ENCODE measurements at places on chromosomes 6 and 20. TPM values are rescaled to one million over a fixed set of nuclear protein-coding genes. Genes with fewer than 3 reads are reported as not detected.
A peak's percentile ranks its signal among the peaks of the same experiment; 100 is the strongest.

DNA sequence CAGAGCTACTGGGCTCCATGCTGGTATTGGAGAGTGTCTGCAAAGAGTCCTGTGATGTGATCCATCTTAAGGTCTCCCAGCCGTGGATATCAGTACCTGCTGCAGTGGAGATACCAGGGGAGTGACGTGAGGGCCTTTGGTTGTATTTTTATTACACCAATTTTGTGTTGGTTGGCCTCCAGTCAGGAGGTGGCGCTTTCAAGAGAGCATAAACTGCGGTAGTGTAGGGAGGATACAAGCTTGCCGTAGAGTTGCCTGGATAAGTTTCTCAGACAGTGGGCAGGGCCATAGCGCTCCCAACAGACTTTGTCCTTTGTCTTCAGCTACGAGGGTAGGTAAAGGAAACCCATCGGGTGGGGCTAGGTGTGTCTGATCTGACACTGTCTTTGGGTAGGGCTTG is 113.0 kb upstream of the CEP162 start:
- DNase-seq, result no peak

- no peak for DNase-seq
Measured at GRCh38 chr6:166927935-166928643, 28.3 kb downstream of the RNASET2 start.

- no peak for DNase-seq
Measured at GRCh38 chr6:89689732-89690131, 51.2 kb upstream of the LYRM2 start.

DNA sequence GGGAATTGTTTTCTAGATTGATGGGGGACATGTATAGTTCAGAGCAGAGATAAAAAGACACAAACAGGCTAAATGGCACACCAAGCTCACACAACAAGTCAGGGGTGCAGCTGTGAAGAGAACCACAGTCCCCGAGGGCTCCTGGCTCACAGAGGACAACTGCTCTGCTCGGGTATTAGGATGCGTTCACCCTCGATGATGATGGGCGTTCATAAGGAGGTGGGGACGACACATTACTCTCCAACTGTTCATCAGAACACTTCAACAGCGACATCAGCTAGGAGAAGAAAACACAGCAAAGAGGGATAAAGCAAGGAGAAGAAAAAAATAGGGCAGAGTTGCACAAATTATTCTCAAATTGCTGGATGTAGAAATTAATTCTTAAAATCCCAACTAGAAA is 174.8 kb upstream of the RREB1 start:
- no peak for DNase-seq

DNA sequence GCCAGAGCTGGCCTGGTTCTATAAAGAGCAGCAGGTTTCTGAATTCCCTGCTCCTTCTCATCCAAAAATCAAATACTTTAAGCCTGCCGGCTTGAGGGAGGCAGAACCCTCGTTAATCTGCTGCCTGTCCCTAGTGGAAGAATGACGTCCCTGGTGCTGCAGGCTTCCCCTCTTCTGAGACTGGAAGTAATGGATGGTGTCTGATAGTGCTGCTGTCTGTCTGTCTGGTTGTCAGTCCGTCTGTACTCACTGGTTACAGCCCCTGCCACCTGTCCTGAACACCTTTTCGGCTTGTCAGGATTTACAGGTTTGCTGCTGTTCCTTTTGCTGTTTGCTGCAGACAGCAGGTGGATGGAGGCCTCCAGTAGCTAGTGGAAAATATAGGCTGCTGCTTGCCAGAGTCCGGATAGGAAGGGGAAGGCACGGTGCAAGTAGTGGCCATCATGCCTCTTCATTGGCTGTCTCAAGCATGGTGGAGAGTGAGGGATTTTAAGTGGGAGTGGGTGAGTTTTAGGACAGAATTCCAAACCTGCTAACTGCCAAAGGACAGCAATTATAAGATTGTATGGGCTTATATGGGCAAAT is 2.5 kb downstream of the RIMS1 start:
- DNase-seq, result no peak

DNA sequence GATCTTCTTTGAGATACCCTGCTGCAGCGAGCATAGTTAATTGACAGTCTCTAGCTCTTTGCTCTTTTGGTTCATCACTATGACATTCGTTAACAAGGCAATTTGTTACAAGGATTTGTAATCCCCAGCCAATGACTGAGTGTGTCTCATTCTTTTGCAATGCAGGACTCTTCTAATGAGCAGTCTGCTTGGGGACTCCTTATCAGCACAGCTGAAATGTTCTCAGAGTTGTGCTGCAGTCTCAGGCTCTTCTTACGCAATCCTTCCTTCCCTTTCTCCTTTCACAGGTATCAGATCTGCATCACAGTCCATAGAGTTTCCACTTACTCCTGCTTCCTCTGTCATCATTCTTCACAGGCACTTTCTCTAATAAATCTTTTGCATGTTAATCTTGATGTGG is 161.2 kb upstream of the OGFRL1 start:
- no peak for DNase-seq

DNA sequence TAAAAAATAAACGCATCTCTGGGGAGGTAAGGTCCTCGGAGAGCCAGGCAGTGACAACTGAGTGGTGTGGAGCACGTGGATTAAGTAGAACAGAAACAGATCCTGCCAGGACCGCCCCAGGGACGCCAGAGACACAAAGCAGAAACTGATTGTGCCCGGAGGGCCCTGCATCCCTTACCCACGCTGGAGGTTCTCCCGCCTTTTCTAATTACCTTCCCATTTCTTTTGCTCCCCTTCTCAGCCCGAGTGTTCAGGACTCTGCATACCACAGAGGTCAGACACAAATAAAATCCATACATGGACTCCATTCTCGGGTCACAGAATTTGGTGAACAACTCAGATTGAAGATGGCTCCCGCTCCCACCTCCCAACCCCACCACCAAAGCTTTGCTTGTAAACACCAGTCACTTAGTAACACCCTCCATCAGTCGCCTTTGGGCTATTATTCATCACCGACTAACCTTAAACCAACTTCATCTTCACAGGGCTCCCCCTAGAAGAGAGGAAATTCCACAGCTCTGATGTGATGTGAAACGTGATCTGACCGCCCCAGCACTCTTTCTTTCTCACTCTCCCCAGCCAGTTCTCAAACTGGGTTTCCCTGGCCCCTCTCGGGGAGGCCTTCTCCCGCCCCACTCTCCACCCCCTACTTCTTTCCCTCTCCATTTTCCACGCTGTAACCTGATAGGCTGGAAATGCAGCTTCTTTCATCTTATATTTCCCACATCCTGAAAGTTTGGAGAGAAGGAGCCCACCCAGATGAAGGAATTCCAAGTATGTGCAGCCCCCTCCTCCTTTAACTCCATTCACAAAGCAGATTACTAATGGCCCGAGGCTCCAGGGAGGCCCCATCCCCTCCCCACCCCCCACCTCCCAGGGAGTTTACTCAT is 32.5 kb upstream of the PIM1 start:
- DNase-seq, result peak; percentile 99

- DNase-seq, result no peak
Measured at GRCh38 chr6:159062564-159062945, 17.8 kb upstream of the TAGAP start.

DNA sequence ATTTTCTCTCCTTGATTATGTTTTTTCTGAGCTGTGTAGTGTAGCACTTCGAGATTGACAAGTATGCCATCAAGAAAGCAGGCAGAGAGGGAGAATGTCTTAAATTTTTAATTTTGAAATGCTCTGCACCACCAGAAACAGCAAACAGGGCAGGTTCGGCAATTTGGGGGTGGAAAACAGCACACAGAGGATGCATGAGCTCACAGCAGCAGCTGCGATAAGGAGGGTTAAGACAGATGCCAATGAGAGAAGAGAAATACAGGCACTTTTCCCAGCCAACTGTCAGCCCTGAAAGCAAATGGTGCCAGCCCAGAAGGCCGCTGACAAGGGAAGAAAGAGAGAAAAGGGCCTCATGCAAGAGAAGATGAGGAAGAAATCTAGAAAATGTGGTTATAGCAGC is 15.1 kb upstream of the SNRPB2 start:
- DNase-seq, result no peak

DNA sequence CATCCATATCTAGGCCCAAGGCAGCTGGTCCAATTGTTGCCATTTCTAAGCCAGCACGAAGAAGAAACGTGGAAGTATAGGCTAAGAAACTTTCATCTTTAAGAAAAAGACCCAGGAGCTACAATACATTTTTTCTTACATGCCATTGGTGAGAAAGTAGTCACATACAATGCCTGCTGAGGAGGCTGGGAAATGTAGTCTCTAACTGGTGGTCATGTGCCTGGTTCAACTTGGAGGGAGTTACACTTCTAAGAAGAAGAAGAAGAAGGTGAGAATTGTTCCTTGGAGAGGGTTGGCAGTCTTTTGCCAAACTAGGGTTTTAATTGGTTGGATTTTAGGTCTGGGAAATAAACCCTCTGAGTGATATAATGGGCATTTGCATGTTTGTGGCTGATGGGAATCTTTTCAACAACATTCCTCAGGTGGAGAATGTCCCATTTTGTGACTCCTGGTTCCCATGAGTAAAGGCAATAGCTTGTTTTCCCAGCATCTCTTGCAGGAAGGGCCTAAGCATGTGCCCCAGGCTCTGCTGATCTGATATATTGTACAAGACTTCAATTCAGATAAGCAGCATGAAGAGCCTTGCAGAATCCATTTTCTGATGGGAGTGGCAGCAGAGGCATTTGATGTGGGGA is 47.0 kb upstream of the PREP start:
- peak; percentile 17 for DNase-seq

DNA sequence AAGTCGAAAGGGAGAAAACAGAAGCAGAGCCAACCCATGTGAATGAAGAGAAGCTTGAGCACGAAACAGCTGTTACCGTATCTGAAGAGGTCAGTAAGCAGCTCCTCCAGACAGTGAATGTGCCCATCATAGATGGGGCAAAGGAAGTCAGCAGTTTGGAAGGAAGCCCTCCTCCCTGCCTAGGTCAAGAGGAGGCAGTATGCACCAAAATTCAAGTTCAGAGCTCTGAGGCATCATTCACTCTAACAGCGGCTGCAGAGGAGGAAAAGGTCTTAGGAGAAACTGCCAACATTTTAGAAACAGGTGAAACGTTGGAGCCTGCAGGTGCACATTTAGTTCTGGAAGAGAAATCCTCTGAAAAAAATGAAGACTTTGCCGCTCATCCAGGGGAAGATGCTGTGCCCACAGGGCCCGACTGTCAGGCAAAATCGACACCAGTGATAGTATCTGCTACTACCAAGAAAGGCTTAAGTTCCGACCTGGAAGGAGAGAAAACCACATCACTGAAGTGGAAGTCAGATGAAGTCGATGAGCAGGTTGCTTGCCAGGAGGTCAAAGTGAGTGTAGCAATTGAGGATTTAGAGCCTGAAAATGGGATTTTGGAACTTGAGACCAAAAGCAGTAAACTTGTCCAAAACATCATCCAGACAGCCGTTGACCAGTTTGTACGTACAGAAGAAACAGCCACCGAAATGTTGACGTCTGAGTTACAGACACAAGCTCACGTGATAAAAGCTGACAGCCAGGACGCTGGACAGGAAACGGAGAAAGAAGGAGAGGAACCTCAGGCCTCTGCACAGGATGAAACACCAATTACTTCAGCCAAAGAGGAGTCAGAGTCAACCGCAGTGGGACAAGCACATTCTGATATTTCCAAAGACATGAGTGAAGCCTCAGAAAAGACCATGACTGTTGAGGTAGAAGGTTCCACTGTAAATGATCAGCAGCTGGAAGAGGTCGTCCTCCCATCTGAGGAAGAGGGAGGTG is 38.7 kb downstream of the ZBTB2 start:
- DNase-seq, result no peak

DNA sequence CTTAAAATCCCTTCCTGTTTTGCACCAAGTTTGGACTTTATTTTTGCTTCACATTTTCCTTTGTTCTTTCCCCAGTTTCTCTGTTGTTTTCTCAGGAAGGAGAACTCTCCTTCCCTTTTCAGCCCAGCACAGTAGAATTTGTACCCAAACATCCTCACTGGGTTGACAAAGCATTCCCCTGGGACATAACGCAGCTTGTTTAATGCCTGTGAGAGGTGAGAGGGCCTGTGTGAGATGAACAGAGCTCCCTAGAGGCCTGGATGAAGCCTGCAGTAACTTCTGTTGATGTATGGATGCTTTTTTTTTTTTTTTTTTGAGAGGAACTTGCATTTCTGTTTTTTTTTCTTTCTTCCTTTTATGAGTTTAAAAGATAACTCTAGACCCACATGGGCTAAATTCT is 104.9 kb upstream of the SLC22A23 start:
- DNase-seq, result peak; percentile 35

DNA sequence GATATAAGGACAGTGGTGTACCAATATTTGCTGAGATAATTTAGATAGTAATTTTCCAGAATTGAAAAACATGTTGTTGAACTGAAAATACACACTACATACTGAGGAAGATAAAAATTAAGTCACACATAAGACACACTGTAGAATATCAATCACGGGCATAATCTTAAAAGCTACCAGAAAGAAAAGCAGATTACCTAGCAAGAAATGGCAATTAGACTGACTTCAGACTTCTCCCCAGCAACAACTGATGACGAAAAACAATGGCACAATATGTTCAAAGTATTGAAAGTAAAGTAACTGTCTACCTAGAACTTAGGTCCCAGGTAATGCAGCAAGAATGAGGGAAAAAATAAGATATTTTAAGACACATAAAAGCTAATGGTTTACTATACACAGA is 46.5 kb downstream of the NOL7 start:
- DNase-seq, result no peak

- DNase-seq, result no peak
Measured at GRCh38 chr20:34970846-34971560, 15.3 kb downstream of the MYH7B start.

Gene CLDN20
- not detected for total RNA-seq

Gene EPB41L2
- 85.7 TPM for total RNA-seq

Gene HLA-DMB
- 0.28 TPM for total RNA-seq

Gene CALHM4
- total RNA-seq, result not detected
